Brain (organoid and tissue), 16 donors: ENCODE measurements at places on chromosomes 6 and 20.
A peak's percentile ranks its signal among the peaks of the same experiment; 100 is the strongest.

GRCh38 chr20:1173698-1174097 is 11.1 kb downstream of the TMEM74B start:
- no peak for DNase-seq

- no peak for DNase-seq
Measured at GRCh38 chr20:1010659-1011058, 8.5 kb upstream of the RSPO4 start.

- DNase-seq, result no peak
Measured at GRCh38 chr6:9028086-9028485, 592.7 kb upstream of the SLC35B3 start.

GRCh38 chr6:130426066-130426721 is 60.4 kb downstream of the TMEM200A start:
- no peak for DNase-seq

- DNase-seq, result peak; percentile 16
Measured at GRCh38 chr6:51578362-51578761, 509.1 kb downstream of the PKHD1 start.

DNA sequence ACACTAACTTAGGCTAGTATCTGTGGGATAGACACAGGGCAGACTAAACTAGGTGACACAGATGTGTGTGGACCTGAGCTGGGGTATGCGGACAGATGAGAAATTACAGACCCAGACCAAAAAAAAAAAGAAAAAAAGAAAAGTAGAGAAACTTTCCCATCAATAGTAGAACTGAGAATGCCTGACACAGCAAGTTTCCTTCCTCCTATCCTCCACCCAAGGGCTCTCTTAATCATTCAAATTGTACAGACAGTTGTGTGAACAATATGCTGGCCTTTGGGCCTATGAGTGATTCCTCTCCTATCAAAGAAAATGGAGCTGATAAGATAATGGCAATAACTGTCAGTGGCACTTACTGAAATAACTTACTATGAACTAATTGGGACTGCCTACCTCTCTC is 226.7 kb upstream of the PRDM1 start:
- no peak for DNase-seq

GRCh38 chr6:39791311-39791710 is 865 bp upstream of the DAAM2 start:
- no peak for DNase-seq

DNA sequence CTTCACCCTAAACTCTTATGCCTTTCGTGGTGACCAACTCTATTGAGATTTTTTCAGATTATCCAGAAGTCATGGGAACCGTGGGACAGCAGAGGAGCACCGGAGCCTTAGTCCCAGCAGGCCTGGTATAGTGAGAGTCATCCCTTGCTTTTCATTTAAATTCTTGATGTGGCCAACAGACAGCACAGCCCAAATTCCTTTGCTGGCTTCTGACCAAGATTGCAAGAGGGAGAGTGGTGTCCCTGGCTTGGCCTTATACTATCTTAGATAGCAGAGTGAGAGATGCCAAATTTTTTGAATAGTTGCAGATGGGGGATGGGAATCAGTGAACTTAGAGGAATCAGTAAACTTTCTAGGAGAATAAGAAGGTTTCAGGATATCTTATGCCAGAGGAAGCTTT is 7.8 kb downstream of the STX11 start:
- DNase-seq, result no peak
